Bronchial epithelial cell (primary cell): ENCODE measurements at places on chromosomes 7 and 10. TPM values are rescaled to one million over a fixed set of nuclear protein-coding genes. Genes with fewer than 3 reads are reported as not detected.

- no peak for DNase-seq
These were observed 35.5 kb upstream of the IKZF1 start for GRCh38 chr7:50268990-50269389.

DNA sequence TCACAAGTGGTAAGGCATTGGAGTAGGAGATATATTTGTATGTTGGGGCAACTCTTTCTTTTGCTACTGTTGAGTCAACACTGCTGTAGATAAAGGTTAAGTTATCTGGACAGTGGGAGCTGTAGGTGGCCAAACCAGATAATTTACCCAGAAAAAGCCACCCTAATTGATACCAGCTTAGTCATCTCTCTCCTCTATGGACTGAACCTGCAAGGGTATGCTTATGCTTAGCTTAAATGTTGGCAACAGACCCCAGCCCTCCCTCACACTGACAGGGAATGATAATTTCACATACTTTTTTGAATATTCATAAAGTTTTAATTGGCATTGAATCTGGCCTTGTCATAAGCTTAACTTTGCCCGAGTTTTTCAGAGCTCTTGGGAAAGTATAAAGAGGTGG lies 66.3 kb downstream of the CREB5 start:
- no peak for DNase-seq

- DNase-seq: no peak
These were observed 445.3 kb upstream of the MGMT start for GRCh38 chr10:129021594-129022304.

GRCh38 chr7:50614721-50615518 lies 49.7 kb upstream of the DDC start:
- DNase-seq: peak; percentile 13

GRCh38 chr10:77770081-77770867 lies 132.7 kb upstream of the KCNMA1 start:
- no peak for DNase-seq

- DNase-seq: no peak
These were observed 159.4 kb downstream of the RNLS start for GRCh38 chr10:88423732-88424131.

The UBE2H gene
- 50.0 and 84.2 TPM in 2 replicates for total RNA-seq

DNA sequence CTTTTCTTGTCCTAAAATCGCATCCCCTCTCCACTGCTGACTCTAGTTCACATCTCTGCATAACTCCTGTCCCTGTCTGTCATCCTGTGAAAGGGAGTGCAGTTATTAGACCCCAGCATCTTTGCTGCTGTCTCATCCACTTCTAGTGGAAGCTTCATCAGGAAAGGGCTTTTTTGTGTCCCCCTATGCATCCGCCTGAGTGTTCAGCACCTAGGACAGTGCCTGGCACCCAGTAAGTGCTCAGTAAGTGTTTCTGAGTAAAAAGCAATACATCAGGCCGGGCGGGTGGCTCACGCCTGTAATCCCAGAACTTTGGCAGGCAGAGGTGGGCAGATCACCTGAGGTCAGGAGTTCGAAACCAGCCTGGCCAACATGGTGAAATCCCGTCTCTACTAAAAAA lies 211.8 kb upstream of the FOXK1 start:
- DNase-seq: no peak

DNA sequence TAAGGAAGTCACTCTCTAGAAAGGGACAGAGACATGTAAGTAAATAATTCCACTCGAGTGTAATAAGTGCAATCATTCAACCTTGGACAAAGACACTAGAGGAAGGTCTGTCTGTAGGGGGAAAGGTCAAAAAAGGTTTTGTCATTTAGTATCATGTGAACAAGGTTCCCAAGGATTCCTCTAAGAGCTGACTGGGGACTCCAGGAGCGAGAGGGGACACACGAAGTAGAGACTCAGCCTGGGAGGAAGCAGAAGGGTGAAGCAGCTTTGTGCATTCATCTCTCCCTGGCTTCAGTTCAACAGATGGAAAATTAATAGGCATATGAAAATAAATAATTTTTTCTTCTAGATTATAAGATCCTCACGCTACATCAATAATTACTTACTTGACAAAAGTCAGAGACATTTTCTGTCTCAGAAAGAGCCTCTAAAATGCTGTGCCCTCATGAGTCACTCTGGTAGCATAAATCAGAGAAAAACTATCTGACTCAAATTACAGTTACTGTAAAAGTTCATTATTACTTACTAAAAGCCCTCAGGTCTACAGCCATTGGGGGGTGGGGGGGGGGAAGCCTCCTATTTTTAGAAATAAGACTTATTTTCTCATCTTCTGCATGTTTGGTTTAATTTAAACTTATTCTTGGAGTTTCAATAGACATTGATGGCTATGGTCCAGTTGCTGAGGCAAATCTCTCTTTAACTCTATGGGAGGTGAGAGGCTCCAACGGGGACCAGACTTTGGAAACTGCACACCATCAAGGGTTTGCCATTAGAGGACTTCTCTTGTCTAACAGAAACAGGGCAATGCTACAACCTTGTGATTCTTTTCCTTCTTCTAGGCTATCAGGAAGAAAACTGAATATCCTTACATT lies 275.1 kb upstream of the KLF14 start:
- peak; percentile 64 for DNase-seq

DNA sequence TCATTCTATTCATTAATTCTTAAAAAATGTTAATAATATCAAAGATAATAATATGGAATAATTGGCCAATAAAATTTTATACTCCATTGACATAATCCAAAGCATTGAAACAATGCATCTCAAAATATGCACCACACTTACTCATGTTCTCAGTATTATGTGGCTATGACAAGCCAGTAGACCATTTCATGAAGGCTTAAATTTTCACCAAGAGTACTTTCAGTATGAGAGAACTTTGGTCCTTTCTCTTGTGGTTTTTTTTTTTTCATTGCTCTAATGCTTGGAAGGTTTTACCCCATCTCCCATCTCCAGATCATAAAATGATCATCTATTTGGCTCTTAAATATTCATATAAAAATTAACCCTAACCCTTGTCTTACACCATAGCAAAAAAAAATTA lies 45.5 kb upstream of the TMEM140 start:
- no peak for DNase-seq
